ENCODE measurements at places on chromosomes 16 and 17. TPM values are rescaled to one million over a fixed set of nuclear protein-coding genes. Genes with fewer than 3 reads are reported as not detected.
A peak's percentile ranks its signal among the peaks of the same experiment; 100 is the strongest.

SCARF1 gene
- total RNA-seq, result 2.5 TPM

UQCRC2 gene
- 322 TPM for total RNA-seq

GRCh38 chr16:3690470-3690928, 26.8 kb downstream of the TRAP1 start:
- ATAC-seq, result peak; percentile 98

GRCh38 chr17:79174905-79175856, 100.6 kb downstream of the ENGASE start:
- ATAC-seq, result no peak

DNA sequence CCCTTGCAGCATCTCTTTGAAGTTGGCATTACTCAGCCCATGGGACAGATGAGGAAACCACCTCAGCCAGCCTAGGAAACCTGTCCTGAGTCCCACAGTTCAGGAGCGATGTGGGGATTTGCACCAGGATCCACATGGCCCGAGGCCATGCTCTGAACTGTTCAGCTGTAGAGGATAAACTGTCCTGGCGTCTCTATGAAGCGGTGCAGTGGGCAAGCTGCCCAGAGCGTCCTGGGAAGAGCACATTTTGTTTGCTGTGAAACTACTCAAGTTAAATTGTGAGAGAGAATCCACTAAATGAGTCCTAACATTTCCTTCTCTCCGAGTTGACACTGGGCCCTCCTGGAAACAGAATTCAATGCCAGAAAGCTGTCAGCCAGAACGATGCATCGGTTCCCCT, 276.6 kb upstream of the TNRC6C start:
- no peak for ATAC-seq

- ATAC-seq, result peak; percentile 72
Measured at GRCh38 chr17:17681187-17681743, at the start of gene RAI1. Gene RAI1, plus strand, starts transcription at chr17:17681458. Its CDS starts 111,491 bp downstream, at chr17:17792949.

DNA sequence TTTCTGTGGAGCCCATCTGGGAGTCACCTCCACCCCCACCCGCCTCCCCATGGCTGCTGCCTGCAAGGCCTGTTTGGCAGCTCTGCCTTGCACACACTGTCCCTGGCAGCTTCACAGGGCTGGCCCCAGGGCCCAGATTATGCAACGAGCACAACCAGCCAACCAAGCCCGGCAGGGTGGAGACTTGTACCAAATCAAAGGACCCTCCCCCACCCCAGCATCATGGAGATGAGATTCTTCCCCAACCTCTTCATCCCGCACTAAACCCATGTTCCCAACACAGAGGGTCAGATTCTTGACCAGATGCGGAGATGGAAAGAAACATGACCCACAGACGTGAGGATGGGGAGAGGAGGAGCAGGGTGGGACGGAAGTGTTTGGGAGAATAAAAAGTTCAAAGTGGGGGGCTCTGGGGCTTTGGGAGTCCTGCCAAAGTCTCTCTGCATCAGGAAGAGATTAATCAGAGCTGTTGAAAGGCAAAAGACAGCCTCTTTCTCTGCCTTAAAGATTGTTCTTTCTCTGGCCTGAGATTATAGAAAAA, 3.8 kb downstream of the SMARCD2 start:
- ATAC-seq, result no peak

DNA sequence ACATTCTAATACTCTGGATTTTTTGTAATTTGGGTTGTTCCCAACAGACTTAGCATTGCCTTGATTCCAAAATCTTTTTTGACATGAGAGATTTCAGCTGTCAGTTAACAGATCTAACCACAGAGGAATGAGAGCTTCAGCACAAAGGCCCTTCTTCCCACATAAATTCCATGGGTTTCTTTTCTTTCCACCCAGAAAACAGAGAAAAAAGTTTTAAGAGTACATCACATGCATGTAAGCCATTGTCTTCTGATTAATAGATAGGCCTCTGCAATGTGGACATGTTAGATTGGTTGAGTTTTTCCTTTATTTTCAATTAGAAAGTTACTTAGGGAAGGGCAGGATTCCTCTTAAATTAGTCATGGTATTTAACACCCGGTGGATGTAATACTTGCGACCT, 939 bp downstream of the MYH8 start:
- no peak for ATAC-seq

- ATAC-seq, result no peak
Measured at GRCh38 chr17:33602981-33603380, 309.9 kb upstream of the ASIC2 start.

DNA sequence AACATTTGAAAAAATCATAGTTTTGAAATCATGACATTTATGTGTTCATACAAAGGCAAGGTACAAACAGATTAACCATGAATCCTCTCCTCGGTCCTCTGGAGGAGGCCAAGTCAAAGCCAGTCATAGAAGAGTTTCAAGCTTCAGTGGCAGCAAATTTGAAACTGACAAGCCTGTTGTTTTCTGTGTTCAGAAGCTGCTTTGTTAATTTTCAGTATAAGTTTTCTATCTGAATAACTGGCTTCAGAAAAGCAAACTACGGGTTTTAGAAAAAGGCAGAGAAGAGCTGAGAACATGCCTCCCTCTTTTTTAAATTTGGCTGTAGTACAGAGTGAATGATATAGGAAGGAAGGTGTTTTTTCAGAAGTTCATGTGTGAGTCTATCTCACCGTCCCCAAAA, 79.6 kb upstream of the CLEC18B start:
- no peak for ATAC-seq
